ENCODE measurements at places on chromosomes 5 and 9. TPM values are rescaled to one million over a fixed set of nuclear protein-coding genes. Genes with fewer than 3 reads are reported as not detected.
A peak's percentile ranks its signal among the peaks of the same experiment; 100 is the strongest.

DNA sequence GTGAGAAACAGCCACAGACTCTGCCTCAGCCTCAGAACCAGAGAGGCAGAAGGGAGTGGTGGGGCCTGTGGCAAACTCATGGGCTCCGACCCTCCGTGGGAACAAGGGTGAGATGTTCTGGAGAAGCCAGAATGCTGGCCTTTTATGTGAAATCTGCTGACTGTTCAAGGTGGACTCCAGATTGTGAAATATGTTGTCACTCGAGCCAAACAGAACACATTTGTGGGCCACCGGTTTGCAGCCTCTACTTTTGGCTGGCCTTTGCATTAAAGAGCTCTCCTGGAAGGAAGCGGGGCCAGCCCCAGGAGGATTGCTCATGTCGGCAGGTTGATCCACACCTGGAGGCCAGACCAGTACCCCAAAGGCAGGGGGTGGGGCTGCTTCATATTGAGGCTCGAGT is 62.4 kb downstream of the ERGIC1 start:
- no peak for DNase-seq

- peak; percentile 79 for DNase-seq
Observed at GRCh38 chr5:116137544-116138378, 52.9 kb downstream of the COMMD10 start.

DNA sequence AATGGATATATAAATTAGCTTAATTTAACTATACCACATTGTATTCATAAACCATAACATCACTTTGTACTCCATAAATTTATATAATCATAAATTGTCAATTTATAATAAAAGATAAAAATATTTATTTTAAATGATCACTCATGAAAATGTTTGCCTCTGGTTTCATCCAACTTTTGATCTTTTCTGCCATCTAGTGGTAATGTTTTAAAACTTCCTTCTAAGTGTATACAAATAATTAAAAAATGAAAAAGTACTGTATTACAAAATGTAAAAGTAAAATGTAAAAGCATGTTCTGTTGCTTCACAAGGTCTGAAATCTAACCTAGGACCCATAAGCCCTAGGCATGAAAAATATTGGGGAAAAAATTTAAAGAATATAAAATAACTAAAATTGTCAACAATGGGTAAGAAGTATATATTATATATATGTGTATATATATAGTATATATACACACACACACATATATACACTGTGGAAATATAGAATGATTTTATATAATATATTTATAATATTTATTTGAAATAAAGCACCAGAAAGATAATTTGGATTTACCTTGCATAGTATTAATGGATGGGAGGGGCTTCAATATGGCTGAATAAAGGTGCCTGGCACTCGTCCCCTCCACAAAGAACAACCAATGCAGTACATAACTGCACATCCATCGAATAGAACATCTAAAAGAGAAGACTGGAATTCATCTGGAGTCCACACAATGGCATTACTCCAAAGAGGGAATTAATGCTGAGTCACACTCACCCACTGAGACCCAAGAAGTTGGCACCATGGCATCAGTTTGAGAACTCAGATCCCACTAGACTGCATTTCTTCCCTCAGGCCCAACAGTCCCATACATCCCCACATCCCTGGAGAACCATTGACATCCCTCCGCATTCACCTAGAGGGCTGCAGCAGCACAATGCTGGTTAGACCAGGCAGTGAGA is 32.5 kb downstream of the ANXA1 start:
- DNase-seq: peak; percentile 20

DNA sequence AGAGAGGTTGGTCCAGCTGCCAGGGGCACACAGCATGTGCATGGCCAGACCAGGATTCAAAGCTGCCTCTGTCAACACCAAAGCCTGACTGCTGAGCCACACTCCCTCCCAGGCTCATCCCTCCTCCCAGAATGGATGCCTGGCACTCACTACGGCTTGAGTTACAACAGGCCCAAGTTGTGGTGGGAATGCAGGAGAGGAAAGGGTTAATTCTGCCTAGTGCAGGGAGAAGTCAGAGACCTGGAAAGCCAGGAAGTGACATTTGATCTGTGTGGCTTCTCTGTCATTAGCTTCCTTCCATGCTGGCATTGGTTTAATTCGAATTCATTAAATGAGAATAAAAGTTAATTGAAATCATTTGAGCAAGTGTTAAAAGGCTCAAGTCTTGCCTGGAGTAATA is 150.0 kb downstream of the NSG2 start:
- peak; percentile 44 for DNase-seq

- no peak for DNase-seq
Observed at GRCh38 chr5:68173007-68173406, 42.5 kb upstream of the PIK3R1 start.

ICE1 gene
- 39.8 TPM for polyA plus RNA-seq

- no peak for DNase-seq
Observed at GRCh38 chr5:149298842-149299404, 27.3 kb downstream of the AFAP1L1 start.

SLCO6A1 gene
- not detected for polyA plus RNA-seq

- no peak for DNase-seq
Observed at GRCh38 chr5:118518720-118519119, 469.6 kb downstream of the DTWD2 start.

ADAMTS12 gene
- polyA plus RNA-seq: 13.5 TPM

DNA sequence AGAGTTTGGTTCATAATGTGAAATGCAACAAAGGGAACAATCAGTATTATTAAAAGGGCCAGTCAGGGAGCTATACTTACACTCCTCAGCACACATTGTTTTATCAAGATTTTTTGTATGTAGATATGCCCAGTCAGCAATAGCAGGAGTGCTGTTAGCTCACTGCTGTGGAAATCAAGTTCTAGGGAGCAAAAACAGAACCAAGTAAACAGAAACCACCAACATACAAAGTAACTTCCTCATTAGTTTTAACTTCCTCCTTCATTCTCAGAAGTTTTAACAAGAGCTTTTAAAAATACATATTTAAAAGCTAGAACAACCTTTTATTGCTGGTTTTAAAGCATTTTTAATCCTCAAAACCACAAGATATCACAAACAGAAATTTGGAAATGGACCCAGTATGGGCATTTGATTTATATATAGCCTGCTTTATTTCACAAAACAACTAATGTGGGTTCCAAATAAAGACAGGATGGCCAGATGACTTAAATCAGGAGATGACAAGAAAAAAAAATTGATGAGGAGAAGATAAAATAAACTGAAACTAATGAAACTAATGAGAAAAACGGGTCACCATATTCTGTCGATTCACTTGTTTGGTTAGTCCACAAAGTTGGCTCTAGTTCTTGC is 178.5 kb downstream of the ADAMTS12 start:
- DNase-seq: no peak

PLAC8L1 gene
- polyA plus RNA-seq: 2.6 TPM

AHRR gene
- polyA plus RNA-seq: 2.4 TPM

DNA sequence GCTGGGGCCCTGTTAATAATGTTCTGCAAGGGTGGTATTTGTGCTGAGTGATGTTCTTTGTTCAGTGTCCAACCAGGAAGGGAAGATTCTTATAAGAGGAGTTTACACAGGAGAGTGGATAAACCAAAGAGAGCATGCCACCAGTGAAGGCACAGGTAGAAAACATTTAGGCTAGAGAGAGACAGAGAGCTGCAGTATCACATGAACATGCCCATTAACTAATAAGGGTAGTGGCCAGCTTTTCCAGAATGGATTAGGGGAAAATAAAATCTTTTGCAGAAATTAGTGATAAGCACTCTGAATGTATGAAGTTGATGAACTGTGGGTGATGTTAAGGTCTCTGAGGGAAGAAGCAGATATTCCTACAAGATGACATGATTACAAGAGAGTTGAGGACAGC is 54.1 kb upstream of the PRLR start:
- DNase-seq: no peak

DNA sequence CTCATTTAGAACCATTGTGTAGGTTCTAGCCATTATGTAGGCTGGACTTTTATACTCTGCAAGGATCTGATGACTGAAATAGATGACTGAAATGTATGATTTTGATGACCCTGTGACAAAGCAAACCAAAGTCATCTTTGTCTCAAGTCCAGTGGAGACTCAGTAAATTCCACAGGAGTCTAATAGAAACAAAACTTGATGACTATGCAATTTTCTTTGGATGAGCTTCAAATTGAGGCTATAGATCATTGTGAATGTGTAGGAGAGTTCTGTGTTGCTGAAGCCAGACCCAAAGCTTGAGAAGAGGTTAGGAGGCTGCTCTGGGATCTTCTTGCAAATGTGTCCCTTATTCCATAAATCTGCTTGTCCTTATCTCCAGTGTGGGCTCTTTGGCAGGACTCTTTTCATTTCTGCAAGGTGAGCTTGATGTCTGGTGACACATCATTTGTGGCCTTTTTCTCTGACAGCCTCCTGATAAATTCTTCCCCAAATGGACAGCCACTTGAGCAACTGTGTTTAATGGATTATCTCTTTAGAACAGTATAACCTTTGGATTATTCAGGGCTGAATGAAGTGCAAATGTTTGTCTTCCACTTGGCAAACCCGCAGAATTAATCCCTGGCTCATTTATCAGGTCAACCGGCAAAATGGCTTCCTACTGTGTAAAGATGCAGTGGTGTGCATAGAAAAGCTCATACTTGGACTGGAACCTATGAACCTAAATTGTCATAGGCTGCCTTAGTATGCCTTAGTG is 235.1 kb upstream of the ANKH start:
- DNase-seq: no peak

PTPRD gene
- 110 TPM for polyA plus RNA-seq

SLC6A18 gene
- polyA plus RNA-seq: 3.4 TPM

MCTP1 gene
- 4.3 TPM for polyA plus RNA-seq

DNA sequence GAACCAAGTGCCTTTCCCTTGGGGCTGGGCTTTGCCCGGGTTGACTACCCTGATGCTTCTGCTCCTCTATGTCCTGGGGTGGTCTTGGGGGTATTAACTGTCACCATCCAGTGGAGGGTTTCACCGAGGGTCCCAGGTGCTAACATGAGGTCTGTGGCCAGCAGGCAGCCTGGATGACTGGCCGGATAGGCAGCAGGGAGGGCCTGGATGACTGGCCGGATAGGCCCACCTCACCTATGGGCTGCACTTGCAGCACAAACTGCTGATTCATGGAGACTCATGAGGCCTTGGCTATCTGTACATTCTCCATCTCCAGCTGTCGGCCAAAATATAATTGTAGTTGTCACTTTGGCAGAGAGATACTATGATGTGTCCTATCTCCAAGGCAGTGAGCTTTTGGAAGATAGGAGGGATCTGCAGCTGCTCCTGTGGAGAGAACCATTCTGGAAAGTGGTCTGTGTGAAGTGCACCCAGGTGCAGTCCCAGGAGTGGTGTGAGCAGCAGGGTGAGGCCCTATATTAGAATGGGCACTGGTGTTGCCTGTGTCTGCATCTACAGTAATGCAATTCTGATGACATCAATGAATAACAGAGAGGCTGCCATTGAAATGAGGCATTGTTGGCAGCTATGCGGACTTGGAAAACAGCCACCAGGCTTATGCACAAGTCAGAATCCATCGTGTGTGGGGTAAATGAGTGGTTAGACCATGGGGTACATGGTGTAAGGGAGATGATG is 26.3 kb upstream of the CDKN2AIPNL start:
- DNase-seq: no peak

DNA sequence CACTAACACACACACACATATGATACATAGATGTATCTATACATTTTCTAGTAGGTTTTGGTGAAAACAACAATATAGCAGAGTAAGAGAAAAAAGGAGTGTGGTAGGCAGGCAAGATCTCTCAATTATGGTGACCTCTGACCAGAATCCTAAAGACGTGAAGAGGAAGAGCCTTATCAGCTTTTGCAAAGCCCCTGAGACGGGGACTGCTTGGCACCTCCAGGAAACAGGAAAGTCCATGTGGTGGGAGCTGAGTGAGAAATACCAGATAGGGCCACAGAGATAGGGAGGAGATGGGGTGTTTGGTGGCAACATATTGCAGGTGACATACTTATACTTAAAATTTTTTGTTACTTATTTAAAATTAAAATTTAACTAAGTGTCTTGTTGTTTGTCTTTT is 39.9 kb upstream of the CTXN3 start:
- no peak for DNase-seq

DNA sequence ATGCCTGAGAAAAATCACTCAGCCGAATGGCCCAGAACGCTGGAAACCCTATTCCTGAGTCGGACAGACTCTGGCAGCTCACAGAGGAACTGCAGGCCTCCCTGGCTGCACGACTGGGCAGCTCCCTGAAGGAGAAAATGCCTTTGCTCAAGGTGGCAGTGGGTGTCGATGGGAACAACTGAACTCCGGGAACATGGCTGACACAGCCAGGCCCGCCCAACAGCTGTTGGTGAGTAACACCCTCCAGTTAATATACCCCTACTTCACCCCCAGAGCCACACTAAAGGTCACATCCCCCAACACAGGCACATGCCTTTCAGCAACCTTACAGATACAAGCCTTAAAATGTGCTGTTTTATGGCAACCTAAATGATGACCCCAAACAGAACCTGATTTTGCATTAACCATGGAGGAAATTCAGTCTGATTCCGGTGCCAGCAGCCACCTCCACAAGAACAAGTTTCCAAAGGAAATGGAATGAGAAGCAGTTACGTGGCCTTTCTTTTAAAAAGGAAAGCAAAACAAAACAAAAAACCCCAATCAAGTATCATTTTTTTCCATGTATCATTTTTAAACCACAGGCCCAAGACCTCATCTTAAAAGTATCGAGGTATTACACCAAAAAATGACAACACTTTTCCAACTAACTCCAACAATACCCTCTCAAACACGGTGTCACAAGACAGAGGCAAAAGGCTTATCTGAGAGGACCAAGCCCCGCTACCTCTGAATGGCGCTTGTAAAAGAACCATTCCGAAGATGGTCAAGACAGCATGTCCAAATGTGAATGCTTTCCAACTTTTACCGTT is 3.1 kb downstream of the KLF9 start:
- DNase-seq: no peak

DNA sequence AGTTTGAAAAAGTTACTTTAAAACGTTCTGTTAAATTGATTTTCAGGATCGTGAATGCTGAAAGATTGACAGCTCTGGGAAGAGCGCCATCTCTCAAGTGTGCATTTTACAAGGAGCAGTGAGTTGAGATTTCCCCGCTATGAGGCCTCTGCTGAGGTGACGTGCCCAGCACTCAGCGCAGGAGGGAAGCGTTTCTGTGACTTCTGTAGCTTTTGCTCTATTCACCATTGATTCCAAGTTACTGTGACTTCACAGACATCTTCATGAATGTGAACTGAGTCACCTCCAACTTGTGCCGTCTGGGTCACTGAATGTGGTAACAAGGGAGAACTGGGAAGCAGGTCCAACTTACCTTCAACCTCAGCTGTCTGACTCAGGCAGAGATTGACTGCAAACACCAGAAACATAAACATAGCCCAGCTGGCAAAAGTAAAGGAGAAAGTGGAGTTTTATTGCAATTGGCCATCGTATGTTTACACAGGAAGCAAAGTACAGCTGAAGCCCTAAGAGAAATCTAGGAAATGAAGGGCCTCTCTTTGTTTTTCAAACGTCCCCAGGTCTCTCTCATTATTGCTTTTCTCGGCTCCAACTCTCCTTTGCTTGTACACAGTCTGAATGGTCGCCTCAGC is 428.8 kb upstream of the CLINT1 start:
- DNase-seq: peak; percentile 66

DNA sequence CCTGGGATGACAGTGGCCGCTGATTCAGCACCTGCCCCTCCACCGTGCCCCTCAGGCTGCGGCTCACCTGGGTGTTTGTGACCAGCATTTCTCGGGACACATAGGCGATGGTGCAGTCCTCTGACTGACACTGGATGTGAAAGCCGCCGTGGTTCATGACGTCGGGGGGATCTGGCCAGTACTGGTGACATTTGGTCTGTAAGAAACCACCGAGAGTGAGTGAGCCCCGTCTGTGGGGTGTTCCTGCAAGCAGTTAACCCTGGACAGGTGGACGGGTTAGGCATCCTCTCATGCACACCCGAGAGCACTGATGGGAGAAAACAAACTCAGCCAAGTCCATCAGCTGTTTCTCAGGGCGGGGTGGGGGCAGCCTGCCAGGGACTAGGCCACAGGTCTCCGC is 62.5 kb upstream of the EPB41L4B start:
- no peak for DNase-seq

CACFD1 gene
- 36.5 TPM for polyA plus RNA-seq
